ENCODE measurements at places on chromosomes 7 and 10.

DNA sequence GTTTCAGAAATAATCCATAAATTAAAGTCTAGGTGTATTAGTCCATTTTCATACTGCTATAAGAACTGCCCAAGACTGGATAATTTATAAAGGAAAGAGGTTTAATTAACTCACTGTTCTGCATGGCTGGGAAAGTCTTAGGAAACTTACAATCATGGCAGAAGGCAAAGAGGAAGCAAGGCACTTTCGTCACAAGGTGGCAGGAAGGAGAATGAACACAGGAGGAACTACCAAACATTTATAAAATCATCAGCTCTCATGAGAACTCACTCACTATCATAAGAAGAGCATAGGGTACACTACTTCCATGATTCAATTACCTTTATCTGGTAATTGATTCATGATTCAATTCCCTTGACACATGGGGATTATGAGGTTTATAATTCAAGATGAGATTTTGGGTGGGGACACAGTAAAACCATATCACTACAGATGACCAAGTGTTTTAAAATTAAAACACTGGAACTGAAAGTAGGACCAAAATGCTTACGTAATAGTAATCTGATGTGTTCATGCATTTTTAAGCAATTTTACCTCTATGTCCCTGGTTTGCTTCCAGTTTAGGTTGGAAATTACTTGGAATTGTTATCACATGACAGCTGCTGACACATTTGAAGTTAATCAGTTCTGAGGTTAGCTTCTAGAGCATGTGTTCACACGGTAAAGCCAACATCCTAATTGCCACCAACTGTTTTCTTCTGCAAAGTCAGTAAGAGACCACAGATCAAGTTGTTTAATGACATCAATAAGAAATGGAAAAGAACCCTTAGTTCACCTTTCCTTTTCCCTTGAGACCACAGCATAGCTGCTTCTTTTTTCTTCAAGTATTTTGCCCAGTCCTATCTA, 48.4 kb upstream of the SEMA3C start:
- no peak for DNase-seq

- DNase-seq = no peak
Measured at GRCh38 chr10:98420786-98421185, 5.8 kb upstream of the PYROXD2 start.

GRCh38 chr10:73585327-73585726, 5.8 kb downstream of the USP54 start:
- peak; percentile 34 for DNase-seq

DNA sequence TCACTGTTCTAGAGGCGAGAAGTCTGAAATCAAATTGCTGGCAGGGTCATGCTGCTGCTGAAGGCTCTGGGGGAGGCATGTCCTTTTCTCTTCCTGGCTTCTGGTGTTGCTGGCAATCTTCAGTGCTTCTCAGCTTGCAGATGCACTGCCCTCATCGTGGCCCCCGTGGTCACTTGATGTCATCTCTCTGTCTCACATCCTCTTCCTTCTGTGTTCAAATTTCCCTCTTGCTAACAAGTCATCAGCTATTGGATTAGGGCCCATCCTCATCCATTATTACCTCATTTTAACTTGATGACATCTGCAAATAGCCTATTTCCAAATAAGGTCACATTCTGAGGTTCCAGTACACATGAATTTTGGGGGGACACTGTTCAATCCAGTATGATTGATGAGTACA, 36.6 kb upstream of the SRGN start:
- DNase-seq = peak; percentile 68

- DNase-seq = no peak
Measured at GRCh38 chr10:74486659-74487058, 335.6 kb downstream of the ADK start.

GRCh38 chr10:7788639-7789286, 786 bp downstream of the ATP5F1C start:
- peak; percentile 22 for DNase-seq
